Activated T-helper 1 cell treated with Interleukin-2 at 50 U/mL for 16 hours (primary cell): ENCODE measurements at places on chromosomes 11 and 22.

DNA sequence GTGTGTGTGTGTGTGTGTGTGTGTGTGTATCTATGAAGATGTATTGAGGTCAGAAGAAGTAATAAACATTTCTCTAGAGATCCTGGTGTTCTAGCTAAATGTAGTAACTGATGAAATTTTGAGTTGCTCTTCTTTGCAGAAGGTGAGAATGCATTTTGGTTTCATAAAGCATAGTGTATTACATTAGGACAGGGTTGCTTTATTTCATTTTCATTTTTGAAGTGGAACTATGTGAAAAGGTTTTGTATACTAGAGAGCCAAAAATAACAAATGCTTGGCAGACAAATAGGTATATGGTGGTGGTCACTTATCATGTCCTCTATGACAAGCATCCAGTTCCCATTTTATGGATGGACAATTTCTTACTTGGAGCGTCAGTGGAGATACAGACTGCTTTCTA lies 99.0 kb downstream of the CASP12 start:
- no peak for DNase-seq

GRCh38 chr11:117625237-117625636 lies 171.8 kb downstream of the DSCAML1 start:
- DNase-seq = no peak

- DNase-seq = no peak
These were observed 34.1 kb downstream of the SERGEF start for GRCh38 chr11:17978553-17979287.

- no peak for DNase-seq
These were observed 38.7 kb downstream of the PAX6 start for GRCh38 chr11:31772412-31772811.

DNA sequence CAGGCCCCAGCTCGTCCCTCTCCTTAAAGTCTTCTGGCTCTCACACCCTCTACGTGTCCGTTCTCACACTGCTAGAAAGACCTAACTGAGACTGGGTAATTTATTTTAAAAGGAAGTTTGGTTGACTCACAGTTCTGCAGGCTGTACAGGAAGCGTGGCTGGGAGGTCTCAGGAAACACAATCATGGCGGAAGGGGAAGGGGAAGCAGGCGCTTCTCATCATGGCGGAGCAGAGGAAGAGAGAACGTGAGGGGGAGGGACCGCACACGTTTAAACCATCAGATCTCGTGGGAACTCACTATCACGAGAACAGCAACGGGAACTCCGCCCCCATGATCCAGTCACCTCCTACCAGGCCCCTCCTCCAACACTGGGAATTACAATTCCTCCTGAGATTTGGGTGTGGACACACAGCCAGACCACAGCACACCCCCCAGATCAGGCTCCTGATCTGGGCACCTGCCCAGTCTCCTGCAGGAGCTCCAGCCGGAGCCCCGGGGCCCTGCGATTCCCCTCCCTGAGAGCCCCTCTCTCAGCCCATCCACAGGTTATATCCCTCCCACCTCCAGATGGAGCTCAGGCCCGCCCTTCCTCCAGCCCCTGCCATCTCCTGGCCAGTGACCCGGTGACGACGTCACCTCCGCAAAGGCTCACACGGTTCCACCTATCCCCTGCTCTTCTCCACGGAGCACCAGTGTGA lies 170.2 kb downstream of the BRD1 start:
- DNase-seq = peak; percentile 54
